CD8-positive, alpha-beta memory T cell (primary cell): ENCODE measurements at places on chromosomes 5 and 9. TPM values are rescaled to one million over a fixed set of nuclear protein-coding genes. Genes with fewer than 3 reads are reported as not detected.

- no peak overlapping the region for H3K27ac ChIP-seq
- H3K27me3 ChIP-seq, result no peaks in the 10 kb centered on the region
- no peak overlapping the region for H3K4me3 ChIP-seq
- H3K36me3 ChIP-seq, result no peaks in the 10 kb centered on the region
Measured at GRCh38 chr5:88507261-88507660, 238.6 kb upstream of the TMEM161B start.

DNA sequence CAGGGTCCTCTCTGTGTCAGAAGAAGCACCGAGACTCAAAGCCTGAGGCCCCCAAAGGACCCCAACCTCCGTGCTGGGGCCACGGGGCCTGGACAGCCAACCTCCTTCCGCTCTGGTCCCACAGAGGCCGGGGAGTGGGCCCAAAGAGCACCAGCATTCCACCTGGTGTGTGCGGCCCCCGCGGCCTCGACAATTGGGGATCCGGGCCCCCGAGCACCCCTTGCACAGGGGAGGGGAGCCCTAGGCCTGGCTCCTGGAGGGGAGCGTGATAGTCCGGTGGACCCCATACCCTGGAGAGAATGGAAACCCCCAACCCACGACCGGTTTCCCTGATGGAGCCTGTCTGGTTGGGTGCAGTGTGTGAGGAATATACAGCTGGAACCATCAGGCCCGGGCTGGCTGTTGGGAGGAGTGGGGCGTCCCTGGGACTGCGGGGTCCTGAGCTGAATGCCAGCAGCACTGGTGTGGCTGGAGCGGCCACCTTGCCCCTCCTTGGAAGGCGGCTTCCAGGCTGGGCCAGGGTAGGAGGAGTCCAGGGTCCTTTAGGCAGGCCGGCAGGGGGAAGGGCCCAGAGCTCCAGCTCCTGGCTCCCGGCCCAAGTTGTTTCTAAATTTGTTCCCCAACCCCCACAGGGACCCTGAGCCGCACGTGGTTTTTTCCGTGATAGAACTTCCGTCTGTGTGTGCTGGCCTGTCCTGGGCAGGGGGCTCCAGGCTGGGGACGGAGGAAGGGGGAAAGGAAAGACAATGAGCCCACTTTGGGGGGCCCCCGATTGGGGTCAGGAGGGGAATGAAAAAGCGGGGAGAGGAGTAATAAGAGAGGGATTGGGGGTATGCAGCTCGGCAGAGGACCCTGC, 825 bp upstream of the TOR4A start:
- H3K27ac ChIP-seq, result peak overlapping the region; percentile 65
- H3K4me1 ChIP-seq, result peaks cover 17% of the 10 kb centered on the region

DNA sequence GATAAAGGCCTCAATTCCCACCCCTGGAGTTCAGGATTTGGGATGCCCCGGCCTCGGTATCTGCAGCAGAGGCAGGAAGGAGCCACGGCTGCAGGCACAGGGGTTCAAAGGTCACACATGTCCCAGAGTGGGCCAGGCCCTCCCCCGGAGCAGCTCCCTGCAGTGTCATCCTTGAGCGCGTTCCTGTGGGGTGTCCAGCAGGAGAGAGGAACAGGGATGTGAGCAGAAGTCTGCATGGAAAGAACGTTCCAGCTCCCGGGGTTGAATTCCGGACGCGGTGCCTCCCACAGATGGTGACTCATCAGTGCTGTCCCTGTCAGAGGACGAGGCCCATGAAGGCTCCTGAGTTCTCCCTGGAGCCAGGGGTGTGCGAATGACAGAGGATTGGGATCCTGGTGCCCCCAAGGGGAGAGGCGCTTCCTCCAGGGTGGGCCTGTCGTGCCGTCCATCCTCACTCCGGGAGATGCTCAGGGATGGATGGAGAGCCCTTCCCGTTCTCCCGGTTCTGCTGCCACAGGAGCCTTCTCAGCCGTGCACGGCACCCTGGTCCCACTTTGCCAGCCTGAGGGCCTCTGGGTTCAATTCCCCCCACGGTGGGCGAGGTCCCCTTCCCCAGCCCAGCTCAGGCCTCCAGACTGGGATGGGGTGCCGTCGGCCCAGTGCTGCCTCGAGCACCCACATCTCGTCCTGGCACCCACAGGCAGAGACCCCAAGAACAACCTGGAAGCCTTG, 3.1 kb downstream of the LCN1 start:
- no peaks in the 10 kb centered on the region for H3K27me3 ChIP-seq
- H3K4me1 ChIP-seq, result no peaks in the 10 kb centered on the region
- no peak for DNase-seq
- no peaks in the 10 kb centered on the region for H3K36me3 ChIP-seq

- H3K27me3 ChIP-seq, result peaks cover 4% of the 10 kb centered on the region
- DNase-seq, result no peak
- no peak overlapping the region for H3K27ac ChIP-seq
Measured at GRCh38 chr5:569868-570361, 42.2 kb upstream of the CEP72 start.

DNA sequence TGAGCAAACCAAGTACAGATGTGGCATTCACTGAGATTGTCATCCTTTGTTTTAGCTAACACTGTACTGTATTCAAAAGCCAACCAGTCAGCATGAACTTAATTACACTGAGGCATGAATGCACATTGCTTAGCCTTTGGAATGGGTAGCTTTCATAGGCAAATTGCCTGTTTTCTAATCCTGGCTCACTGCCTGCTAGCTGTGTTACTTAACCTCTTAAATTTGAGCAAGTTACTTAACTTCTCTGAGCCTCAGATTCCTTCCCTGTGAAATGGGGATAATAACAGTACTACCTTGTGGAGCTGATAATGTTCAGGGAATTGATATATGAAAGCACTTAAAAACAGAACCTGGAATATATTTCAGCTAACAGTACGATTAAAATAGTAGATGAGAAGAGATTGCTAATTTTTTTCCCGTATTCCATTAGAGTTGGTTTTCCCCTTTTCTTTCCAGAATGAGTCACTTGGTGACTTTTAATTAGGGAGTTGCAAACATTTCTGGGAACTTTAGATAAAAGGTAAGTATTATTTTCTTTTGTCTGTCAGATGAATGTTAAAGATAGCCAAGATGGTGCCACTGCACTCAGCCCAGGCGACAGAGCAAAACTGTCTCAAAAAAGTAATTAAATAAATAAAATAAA, 43.9 kb downstream of the ARRDC3 start:
- DNase-seq, result no peak
- H3K4me1 ChIP-seq, result no peaks in the 10 kb centered on the region
- no peaks in the 10 kb centered on the region for H3K36me3 ChIP-seq
- no peak overlapping the region for H3K4me3 ChIP-seq

GRCh38 chr5:124121198-124121597, 609.2 kb downstream of the CSNK1G3 start:
- H3K4me3 ChIP-seq, result no peak overlapping the region
- H3K27me3 ChIP-seq, result no peaks in the 10 kb centered on the region
- no peak for DNase-seq

GRCh38 chr5:107325866-107326265, 344.9 kb downstream of the EFNA5 start:
- no peak overlapping the region for H3K27ac ChIP-seq
- H3K27me3 ChIP-seq, result no peaks in the 10 kb centered on the region
- no peaks in the 10 kb centered on the region for H3K36me3 ChIP-seq
- no peak for DNase-seq

The PCDHGA1 gene
- total RNA-seq, result 0.07 TPM

The FABP6 gene
- total RNA-seq, result not detected

- H3K27ac ChIP-seq, result no peak overlapping the region
- no peak for DNase-seq
- H3K4me1 ChIP-seq, result no peaks in the 10 kb centered on the region
- H3K36me3 ChIP-seq, result peaks cover 29% of the 10 kb centered on the region
- H3K27me3 ChIP-seq, result no peaks in the 10 kb centered on the region
- H3K4me3 ChIP-seq, result no peak overlapping the region
Measured at GRCh38 chr5:150710165-150710564, 9.3 kb upstream of the RBM22 start.

The TTLL11 gene
- 4.5 TPM for total RNA-seq

GRCh38 chr9:75933982-75934381, 43.5 kb downstream of the PCSK5 start:
- H3K4me1 ChIP-seq, result no peaks in the 10 kb centered on the region
- H3K36me3 ChIP-seq, result no peaks in the 10 kb centered on the region
- no peak for DNase-seq
- no peak overlapping the region for H3K4me3 ChIP-seq
- no peaks in the 10 kb centered on the region for H3K27me3 ChIP-seq

DNA sequence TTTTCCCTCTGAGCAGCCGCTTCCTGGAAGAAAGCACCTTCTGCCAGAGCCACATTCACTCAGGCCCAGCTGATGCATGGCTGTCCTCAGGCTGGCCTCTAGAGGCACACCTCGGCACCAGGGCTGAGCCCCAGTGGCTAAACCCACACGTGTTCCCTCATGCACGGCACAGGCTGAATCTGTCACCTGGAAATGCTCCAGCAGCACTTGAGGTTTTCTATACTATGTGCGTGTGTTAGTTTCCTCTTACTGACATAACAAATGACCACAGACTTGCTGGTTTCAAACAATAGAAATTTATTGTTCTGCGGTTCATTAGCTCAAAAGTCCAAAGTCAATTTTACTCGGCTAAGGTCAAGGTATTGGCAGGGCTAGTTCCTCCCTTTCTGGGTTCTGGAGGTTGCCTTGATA, 141.4 kb downstream of the LRRC70 start:
- no peak overlapping the region for H3K4me3 ChIP-seq
- H3K4me1 ChIP-seq, result no peaks in the 10 kb centered on the region
- no peak overlapping the region for H3K27ac ChIP-seq

- H3K4me1 ChIP-seq, result no peaks in the 10 kb centered on the region
- H3K27me3 ChIP-seq, result no peaks in the 10 kb centered on the region
- no peak for DNase-seq
- H3K36me3 ChIP-seq, result no peaks in the 10 kb centered on the region
- H3K27ac ChIP-seq, result no peak overlapping the region
Measured at GRCh38 chr9:121952611-121953010, 140.5 kb downstream of the TTLL11 start.

DNA sequence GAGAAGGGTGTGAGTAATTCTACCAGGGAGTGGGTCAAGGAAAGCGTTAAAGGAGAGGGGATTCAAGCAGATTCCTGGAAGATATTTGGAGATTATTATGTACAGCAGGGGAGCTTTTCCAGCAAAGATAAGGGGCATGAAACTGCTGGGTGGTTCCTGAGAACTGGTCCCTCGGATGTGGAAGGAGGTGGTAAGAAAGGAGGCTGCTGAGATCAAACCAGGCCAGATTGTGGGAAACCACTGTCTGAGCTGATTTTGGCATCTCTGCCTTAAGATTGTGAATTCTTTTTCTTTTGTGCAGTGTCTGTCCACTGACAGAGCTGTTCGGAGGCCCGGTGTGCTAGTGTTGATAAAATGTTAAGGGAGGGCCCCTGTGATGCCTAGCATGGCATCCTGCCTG, 45.4 kb downstream of the SNX30 start:
- H3K4me3 ChIP-seq, result no peak overlapping the region
- no peaks in the 10 kb centered on the region for H3K4me1 ChIP-seq
- no peaks in the 10 kb centered on the region for H3K36me3 ChIP-seq
- no peaks in the 10 kb centered on the region for H3K27me3 ChIP-seq
- no peak overlapping the region for H3K27ac ChIP-seq

DNA sequence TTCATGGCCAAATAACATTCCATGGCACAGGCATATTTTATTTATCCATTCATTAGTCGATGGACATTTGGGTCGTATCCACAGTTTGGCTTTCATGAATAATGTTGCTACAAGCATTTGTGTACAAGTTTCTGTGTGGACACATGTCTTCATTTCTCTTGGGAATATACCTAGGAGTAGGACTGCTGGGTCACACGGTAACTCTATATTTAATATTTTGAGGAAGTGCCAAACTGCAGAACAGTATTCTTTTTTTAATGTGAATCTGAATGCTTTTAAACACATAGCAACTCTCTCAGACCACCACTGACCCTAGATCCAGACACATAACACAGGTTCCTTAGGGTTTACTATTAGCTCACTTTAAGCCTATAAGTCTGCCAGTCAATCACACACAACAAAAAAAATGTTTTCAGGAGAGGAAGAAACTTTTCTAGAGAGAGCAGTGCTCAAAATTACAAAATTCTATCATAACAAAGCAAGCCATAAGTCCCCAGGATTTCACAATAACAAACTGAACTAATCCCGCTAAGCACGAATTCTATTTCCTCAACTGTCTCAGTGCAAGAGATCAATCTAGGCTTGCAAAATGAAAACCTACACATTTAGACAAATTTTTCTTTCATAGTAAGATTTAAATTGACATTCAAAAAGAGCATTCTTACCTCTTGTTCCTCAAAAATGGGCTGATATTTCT, 41.8 kb upstream of the GABBR2 start:
- no peaks in the 10 kb centered on the region for H3K4me1 ChIP-seq
- H3K27ac ChIP-seq, result no peak overlapping the region
- peaks cover 10% of the 10 kb centered on the region for H3K36me3 ChIP-seq
- no peak overlapping the region for H3K4me3 ChIP-seq
- DNase-seq, result no peak
- H3K27me3 ChIP-seq, result no peaks in the 10 kb centered on the region

The MARVELD2 gene
- 0.40 TPM for total RNA-seq

The SOWAHA gene
- 0.07 TPM for total RNA-seq

DNA sequence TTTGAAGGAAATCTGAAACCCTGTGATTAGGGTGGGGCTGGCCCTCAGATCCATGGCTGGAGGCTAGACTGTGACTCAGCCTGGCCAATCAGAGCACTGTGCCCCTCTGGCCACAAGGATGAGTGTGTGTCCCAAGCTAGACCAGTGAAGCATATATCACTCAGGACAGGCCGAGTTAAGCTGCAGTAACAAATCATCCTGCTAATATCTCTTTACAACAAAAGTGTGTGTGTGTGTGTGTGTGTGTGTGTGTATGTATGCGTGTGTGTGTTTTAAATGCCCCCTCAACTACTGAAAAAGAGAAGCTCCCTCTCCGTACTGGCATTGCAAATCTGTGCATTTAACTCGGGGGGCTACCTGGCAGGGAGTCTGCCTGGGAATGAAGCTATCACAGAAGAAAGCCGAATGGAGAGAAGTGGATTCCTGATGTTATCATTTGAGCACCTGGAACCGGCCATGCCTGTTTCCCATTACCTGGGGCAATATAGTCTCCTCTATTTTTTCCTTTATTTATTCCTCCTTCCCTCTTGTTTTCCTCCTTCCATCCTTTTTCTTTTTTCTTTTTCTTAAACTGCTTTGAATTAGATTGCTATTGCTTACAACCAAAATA, 25.6 kb downstream of the STC2 start:
- no peak for DNase-seq
- no peak overlapping the region for H3K4me3 ChIP-seq
- H3K27ac ChIP-seq, result no peak overlapping the region
- H3K27me3 ChIP-seq, result no peaks in the 10 kb centered on the region
- H3K4me1 ChIP-seq, result no peaks in the 10 kb centered on the region
- no peaks in the 10 kb centered on the region for H3K36me3 ChIP-seq

DNA sequence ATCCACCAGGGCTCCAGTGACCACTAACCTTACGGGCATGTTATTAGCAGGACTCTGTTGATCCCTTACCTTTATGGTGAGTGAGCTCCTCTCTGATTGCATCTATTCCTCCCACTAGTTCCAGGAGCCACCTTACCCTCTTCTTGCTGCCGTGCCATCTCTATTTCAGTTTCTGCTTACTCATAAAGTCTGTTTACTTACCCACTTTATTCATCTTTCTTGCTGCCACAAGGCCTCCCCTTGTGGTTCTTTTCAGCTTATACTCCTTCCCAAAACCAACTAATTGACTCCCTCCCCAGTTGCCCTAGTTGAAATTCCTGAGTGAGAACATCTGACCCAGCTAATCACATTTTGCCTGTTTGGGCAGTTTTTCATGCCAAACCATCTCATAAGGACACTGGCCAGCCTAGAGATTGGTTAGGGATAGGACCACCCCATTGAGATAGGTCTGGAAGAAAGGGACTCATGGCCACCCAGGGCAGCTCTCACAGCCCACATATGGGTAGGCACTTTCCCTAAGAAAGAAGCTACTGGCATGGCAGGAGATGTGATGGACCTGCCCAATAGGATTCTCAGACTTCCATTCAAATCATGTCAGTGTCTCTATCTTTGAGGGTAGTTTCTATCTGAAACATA, 412.7 kb downstream of the EFNA5 start:
- no peak overlapping the region for H3K27ac ChIP-seq
- H3K36me3 ChIP-seq, result no peaks in the 10 kb centered on the region
- DNase-seq, result no peak
- no peak overlapping the region for H3K4me3 ChIP-seq
- H3K4me1 ChIP-seq, result no peaks in the 10 kb centered on the region

The EGFL7 gene
- 0.61 TPM for total RNA-seq
